ENCODE measurements at places on chromosomes 12 and 14. TPM values are rescaled to one million over a fixed set of nuclear protein-coding genes. Genes with fewer than 3 reads are reported as not detected.

Gene DUSP6
- 207 TPM for total RNA-seq

DNA sequence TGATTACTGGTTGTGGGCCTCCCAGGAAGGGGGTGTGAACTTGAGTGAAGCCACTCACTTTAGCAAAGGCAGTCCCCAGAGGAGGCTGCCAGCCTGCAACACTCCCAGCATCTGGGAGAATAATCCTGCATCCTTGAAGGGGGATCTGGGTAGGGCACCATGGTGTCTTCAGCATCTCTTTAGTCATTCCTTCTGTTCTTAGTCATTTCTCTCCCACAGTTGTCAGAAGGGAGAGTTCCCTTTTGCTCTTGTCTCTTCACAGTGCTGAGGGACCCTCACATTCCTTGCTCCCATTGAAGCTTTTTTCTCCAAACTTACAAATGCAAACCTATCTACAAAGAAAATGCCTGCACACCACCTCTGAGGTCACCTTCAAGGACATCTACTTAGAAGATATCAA is 48.1 kb upstream of the CIT start:
- no peaks in the 10 kb centered on the region for H3K36me3 ChIP-seq
- no peak for DNase-seq
- H3K4me3 ChIP-seq, result no peak overlapping the region
- H3K27ac ChIP-seq, result no peak overlapping the region
- no peaks in the 10 kb centered on the region for H3K4me1 ChIP-seq

GRCh38 chr14:54420478-54421142 is 20.6 kb downstream of the CNIH1 start:
- H3K27me3 ChIP-seq, result no peaks in the 10 kb centered on the region
- no peak overlapping the region for H3K27ac ChIP-seq
- DNase-seq, result peak; percentile 64
- no peak overlapping the region for H3K4me3 ChIP-seq
- H3K36me3 ChIP-seq, result peaks cover 34% of the 10 kb centered on the region

DNA sequence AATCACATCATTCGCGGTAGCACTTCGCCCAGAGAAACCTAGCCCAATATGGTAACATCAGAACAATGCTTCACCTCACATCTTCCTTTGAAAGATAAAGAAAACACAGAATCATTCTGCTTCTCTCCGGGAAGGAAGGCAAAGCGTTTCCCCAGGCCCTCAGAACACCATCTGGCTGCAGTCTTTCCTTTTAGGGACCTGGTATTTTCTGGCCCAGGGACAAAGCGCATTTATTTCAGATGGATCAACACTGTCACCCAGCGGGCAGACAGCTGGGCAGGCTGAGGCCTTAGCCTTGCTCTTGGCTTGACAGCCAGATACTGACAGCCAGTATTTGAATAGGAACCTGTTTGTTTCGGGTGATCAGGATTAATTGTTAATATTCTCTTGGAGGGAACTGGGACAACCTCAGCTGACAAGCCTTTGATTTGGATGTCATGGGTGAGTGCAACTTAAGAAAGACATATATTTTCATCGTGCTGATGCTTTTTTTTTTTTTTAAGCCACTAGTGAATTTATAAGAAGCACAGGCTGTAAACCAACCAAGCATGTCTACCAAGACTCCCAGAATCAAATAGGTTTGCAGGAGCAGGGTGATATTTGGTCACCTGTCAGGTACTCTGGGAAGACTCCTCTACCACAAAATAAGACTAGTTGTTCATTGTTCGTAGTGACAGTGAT is 118.9 kb downstream of the VEZT start:
- no peaks in the 10 kb centered on the region for H3K27me3 ChIP-seq
- H3K36me3 ChIP-seq, result no peaks in the 10 kb centered on the region
- peak; percentile 80 for DNase-seq
- H3K4me3 ChIP-seq, result no peak overlapping the region
- peaks cover 18% of the 10 kb centered on the region for H3K4me1 ChIP-seq
- H3K27ac ChIP-seq, result no peak overlapping the region

DNA sequence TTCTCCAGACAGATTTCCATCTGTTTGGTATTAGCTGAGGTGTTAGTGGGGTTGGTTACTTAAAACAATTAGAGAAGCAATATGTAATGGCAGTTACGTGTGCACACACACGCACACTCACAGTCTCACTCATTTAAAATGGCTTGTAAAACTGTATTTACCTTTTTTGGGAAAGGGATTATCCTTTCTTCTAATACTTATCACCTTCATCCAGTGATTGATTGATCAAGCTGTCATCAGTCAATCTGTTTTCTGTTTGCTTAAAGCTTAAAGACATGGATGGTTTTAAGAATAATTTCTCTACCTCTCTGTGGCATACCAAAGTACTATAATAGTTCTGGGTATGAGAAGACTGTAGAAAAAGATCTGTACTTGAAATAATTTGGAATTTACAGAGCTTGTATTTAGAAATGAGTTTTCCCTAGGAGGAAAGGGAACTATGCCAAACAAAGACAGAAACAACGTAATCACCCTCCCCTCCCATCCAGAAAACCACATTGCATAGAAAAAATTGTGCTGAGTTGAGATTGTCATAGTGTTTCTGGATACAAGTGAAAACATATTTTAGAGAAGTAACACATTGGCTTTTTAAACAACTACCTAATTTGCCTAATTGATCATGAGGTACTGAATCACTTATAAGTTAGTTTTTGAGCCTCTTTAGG is 455.8 kb downstream of the PCNX1 start:
- no peak for DNase-seq
- no peaks in the 10 kb centered on the region for H3K27me3 ChIP-seq
- no peak overlapping the region for H3K4me3 ChIP-seq
- peaks cover 44% of the 10 kb centered on the region for H3K4me1 ChIP-seq
- H3K27ac ChIP-seq, result peak overlapping the region; percentile 61

Gene C1R
- total RNA-seq, result 15.0 TPM

DNA sequence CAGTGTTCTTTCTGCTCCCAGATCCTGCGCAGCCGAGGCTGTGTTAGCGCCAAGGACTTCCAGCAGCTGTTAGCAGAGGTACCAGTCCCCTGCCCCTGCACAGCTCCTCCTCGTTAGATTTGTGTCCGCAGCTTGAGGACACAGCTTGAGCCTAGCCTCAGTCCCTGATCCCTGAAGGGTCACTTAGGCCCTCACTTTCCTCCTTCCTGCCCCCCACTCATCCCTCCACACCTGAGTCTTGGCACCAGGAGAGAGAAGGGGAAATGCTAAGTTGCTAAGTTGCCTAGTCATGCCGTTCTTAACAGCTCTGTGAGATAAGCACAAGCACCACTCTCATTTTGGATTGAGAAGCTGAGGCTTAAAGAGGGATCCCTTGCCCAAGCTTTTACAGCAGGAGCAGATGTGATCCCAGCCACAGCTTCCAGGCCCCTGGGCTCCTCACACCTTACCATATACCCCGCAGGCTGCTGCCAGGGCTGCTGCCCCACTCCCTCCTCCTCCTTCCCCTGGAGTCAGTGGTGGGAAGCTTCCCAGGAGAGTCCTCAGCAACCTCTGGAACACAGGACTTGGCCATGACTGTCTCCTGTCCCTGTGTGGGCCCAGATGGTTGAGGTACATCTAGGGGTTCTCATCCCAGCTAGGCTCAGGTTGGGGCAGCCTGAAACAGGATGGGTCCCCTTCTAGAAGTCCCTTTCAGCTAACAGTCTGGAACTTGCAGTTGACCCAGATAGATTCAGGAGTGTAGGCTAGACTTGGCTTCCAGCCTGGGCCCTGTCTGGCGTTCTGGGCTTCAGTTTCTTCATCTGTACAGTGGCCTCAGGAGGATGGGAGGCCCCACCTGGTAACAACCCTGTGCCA is 975 bp downstream of the OGFOD2 start:
- no peak for DNase-seq
- peaks cover 14% of the 10 kb centered on the region for H3K4me1 ChIP-seq
- peak overlapping the region; percentile 99 for H3K27ac ChIP-seq
- H3K36me3 ChIP-seq, result no peaks in the 10 kb centered on the region

Gene TMEM229B
- 0.28 TPM for total RNA-seq

Gene MGST1
- total RNA-seq, result 30.0 TPM

Gene NFE2
- not detected for total RNA-seq

DNA sequence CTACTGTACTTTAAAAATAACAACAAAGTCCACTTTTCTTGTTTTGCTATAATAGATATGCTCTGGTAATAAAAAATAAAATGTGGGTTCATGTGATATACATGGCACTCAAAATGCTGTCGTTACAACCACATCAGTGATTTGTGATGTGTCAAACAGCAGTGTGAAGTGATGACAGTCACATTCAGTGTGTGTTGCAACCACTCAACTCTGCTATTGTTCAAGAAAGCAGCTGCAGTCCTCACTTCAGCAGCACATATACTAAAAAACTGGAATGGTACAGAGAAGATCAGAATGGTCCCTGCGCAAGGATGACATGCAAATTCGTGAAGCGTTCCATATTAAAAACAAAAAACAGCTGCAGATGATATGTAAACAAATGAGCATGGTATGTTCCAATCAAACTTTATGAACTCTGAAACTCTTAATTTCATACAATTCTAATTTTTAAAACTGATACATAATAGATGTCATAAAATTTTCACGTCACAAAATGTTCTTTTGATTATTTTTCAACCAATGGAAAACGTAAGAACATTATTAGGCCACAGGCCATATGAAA is 6.7 kb downstream of the TRMT5 start:
- no peak overlapping the region for H3K4me3 ChIP-seq
- H3K36me3 ChIP-seq, result peaks cover 36% of the 10 kb centered on the region
- no peaks in the 10 kb centered on the region for H3K27me3 ChIP-seq
- no peak for DNase-seq
- no peak overlapping the region for H3K27ac ChIP-seq

- H3K4me1 ChIP-seq, result no peaks in the 10 kb centered on the region
- no peak overlapping the region for H3K4me3 ChIP-seq
- H3K27me3 ChIP-seq, result no peaks in the 10 kb centered on the region
- H3K27ac ChIP-seq, result no peak overlapping the region
These were observed 221.3 kb downstream of the ANO2 start for GRCh38 chr12:5723711-5724252.

DNA sequence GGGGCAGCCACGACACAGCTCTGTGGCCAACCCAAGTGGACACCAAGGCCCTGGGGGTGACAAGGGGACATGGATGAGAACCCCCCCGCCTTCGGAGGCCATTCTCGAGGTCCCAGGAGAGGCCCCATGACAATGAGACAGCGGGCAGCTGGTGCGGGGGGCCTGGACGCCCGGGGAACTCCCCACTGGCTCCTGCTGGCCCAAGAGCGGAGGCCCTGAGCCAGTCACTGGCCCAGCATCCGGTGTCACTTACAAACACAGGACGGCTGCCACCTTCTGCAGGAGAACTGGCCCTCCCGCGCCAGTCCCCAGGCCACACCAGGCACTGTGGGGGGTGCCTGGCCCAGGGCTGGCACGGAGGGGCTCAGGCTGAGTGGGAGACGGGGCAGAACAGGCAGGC is 51.4 kb downstream of the NCOR2 start:
- H3K27me3 ChIP-seq, result no peaks in the 10 kb centered on the region
- H3K27ac ChIP-seq, result peak overlapping the region; percentile 96
- no peak overlapping the region for H3K4me3 ChIP-seq
- no peak for DNase-seq

Gene MARCHF9
- 19.8 TPM for total RNA-seq

DNA sequence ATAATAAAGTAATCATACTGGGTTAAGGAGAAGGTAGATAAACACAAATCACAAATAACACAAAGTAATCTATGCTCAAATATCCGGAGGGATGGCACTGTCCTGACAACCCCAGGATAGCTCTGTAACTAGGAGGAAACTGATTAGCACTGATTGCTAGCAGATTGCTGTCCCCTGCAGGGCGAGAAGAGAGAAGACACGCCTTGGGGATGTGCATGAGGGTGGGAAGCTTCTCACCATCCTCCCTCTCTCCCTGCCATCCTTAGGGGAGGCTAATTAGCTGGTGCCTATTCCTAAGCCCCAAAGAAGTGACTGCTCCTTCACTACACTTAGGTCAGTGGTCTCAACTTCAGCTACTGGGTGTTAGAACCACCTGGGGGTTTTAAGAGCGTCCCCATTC is 27.0 kb upstream of the TMEM260 start:
- no peaks in the 10 kb centered on the region for H3K27me3 ChIP-seq
- no peak overlapping the region for H3K27ac ChIP-seq
- no peaks in the 10 kb centered on the region for H3K36me3 ChIP-seq
- no peak overlapping the region for H3K4me3 ChIP-seq
- peak; percentile 77 for DNase-seq

Gene CCDC175
- not detected for total RNA-seq

Gene PLD4
- total RNA-seq, result not detected

GRCh38 chr12:70671698-70672097 is 34.5 kb upstream of the PTPRB start:
- no peaks in the 10 kb centered on the region for H3K27me3 ChIP-seq
- H3K27ac ChIP-seq, result no peak overlapping the region
- no peaks in the 10 kb centered on the region for H3K36me3 ChIP-seq
- H3K4me1 ChIP-seq, result no peaks in the 10 kb centered on the region
- no peak overlapping the region for H3K4me3 ChIP-seq
- no peak for DNase-seq

- H3K36me3 ChIP-seq, result no peaks in the 10 kb centered on the region
- no peak for DNase-seq
- H3K27me3 ChIP-seq, result no peaks in the 10 kb centered on the region
- peak overlapping the region; percentile 47 for H3K27ac ChIP-seq
These were observed 1317.0 kb downstream of the TMEM121 start for GRCh38 chr14:106843386-106843785.

GRCh38 chr14:60661721-60662120 is 12.4 kb upstream of the SIX1 start:
- no peaks in the 10 kb centered on the region for H3K36me3 ChIP-seq
- peaks cover 34% of the 10 kb centered on the region for H3K4me1 ChIP-seq
- no peaks in the 10 kb centered on the region for H3K27me3 ChIP-seq
- DNase-seq, result no peak
- no peak overlapping the region for H3K4me3 ChIP-seq

Gene ADAMTS20
- total RNA-seq, result 0.28 TPM

Gene RIN3
- total RNA-seq, result 2.4 TPM

- no peaks in the 10 kb centered on the region for H3K36me3 ChIP-seq
- no peak overlapping the region for H3K4me3 ChIP-seq
- DNase-seq, result no peak
- H3K4me1 ChIP-seq, result no peaks in the 10 kb centered on the region
- no peak overlapping the region for H3K27ac ChIP-seq
These were observed 51.6 kb downstream of the BMAL2 start for GRCh38 chr12:27384261-27384590.

Gene SMIM41
- total RNA-seq, result 0.24 TPM

DNA sequence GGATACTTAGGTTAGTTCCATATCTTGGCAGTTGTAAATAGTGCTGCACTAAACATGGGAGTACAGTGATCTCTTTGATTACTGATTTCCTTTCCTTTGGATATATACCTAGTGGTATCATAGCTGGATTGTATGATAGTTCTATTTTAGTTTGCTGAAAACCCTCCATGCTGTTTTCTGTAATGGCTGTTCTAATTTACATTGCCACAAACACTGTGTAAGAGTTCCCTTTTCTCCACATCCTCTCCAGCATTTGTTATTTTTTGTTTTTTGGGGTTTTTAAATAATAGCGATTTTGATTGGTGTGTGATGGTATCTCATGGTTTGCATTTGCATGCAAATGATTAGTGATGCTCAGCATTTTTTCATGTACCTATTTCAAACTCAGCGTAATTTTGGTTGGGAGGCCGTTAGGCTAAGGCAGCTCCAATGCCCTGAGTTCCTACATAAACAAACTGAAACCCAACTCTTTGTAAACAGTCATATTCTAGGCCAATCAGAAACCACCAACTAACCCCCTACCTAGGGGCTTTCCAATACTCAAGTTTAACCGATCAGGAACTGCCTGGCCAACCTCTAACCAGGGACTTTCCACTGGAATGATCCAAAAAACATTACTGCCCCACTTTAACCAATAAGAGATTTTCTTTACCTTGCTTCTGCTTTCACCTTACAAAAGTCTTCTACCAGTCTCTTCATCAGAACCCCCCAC is 171.6 kb downstream of the FBXL14 start:
- H3K4me3 ChIP-seq, result no peak overlapping the region
- H3K27ac ChIP-seq, result no peak overlapping the region
- H3K4me1 ChIP-seq, result no peaks in the 10 kb centered on the region
- no peaks in the 10 kb centered on the region for H3K36me3 ChIP-seq
